ENCODE measurements at places on chromosomes 5 and 9.

- no peak for DNase-seq
These were observed 200.9 kb upstream of the RIOK2 start for GRCh38 chr5:97383996-97384395.

GRCh38 chr5:42366051-42366450 lies 57.2 kb upstream of the GHR start:
- no peak for DNase-seq

- no peak for DNase-seq
These were observed 53.7 kb upstream of the CTNNA1 start for GRCh38 chr5:138699482-138699881.

DNA sequence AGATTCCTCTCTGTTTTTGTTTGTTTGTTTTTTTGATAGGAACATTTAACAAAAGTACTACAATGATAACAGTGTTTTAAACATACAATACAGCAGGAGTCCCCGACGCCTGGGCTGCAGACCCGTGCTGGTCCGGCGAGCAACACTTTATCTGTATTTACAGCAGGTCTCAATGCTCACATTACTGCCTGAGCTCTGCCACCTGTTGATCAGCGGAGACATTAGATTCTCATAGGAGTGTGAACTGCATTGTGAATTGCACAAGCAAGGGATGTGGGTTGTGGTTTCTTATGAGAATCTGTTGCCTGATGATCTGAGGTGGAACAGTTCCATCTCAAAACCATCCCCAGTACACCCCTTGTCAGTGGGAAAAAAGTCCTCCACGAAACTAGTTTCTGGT lies 1068.5 kb upstream of the CDH10 start:
- no peak for DNase-seq

DNA sequence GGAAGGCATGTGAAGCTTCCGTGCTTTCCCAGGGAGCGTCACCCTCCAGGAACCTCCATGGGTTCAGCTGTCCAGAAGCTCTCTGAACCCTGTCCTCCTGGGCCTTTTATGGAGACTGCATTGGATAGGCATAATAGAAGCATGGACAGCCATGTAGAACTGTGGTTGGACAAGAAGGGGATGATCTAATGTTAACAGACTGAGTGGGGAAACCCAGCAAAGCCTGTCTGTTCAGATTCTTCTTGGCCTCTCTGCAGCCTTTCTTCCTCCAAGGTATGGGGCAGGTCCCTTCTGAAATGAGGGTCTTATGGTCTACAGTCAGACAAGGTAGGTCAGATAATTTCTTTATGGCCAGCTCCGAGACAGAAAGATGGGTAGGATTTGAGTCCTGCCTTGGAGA lies 59.1 kb upstream of the CTNNA1 start:
- DNase-seq = no peak

- no peak for DNase-seq
These were observed 101.4 kb downstream of the PRKACG start for GRCh38 chr9:68912561-68912960.

DNA sequence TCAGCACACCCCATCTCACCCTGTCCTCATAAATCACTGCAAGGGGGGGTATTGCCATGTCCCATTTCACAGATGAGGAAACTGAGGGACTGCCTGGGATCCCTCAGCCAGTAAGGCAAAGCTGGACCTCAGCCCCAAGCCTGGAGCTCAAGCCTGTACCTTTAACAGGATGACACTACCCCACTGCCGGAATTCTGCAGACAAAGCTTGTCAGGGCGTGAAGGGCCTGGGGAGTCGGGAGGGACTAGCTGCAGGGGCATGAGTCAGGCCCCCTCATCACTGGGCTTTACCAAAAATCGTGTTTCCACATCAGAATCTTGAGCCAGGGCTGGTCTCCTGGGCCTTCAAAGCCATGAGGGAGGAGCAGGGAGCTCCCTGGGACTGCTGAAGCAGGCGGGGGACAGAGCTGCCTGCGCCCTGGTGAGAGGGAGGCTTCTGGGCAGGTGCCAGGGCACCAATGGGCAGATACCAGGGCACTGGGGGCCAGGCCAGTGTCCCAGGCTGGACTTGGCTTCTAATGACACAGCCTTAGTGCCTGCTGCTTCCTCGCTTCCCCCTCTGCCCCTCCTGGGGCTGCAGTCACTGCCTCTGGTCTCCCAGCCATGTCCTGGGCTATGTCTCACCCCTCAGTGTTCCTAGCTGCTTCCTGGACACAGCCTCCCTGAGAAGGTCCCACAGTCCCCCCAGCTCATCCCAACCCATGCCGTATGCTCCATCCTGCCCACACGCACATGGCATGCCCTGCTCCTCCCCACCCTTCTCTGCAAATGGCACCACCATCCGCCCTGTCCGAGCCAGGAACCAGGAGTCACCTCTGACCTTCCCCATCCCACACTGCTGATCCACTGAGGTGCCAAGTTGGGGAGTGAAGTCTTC lies 80.7 kb downstream of the LMX1B start:
- no peak for DNase-seq

GRCh38 chr5:135126688-135127438 lies 92.8 kb upstream of the PITX1 start:
- no peak for DNase-seq

- no peak for DNase-seq
These were observed 81.6 kb upstream of the BOD1 start for GRCh38 chr5:173697931-173698579.

DNA sequence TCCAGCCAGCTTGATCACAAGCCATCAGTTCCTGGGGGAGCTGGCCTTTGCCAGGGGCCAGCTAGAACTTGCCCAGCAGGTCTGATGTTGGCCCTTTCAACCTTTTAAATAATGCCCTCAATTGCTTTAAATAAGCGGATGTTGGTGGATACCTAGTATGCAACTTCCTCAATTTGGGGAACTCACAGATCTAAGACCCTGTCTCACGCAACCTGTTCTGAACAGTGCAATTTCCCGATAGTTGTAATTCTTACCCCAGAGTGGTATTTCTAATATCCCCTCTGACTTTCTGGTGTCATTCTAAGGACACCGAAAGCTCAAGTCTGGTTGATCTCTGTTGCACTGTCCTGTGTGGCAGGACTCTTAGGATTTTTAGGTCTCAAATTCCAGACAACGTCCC lies 23.1 kb downstream of the GALNT12 start:
- DNase-seq = no peak

- DNase-seq = no peak
These were observed 467.8 kb downstream of the TMEM232 start for GRCh38 chr5:110258460-110259216.

DNA sequence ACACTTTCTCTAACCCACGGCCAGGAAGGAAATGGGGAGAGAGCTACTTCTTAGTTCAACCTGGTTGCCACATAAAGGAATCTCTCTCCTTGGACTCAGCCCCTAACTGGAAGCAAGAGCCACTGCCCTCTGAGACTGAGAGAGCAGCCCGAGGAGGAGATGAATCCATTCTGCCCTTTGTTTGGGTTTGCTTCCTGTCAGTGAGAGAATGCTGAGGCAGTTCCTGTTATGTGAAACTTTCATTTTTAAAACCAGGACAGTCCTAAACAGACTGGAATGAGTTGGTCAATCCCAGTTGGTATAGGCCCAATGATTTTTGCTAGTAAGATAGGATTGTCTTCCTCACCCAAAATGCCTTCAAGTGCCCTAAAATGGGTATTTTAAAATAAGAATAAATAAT lies 205.1 kb downstream of the NTRK2 start:
- DNase-seq = no peak

GRCh38 chr9:129981180-129981907 lies 61.6 kb downstream of the FNBP1 start:
- DNase-seq = no peak

DNA sequence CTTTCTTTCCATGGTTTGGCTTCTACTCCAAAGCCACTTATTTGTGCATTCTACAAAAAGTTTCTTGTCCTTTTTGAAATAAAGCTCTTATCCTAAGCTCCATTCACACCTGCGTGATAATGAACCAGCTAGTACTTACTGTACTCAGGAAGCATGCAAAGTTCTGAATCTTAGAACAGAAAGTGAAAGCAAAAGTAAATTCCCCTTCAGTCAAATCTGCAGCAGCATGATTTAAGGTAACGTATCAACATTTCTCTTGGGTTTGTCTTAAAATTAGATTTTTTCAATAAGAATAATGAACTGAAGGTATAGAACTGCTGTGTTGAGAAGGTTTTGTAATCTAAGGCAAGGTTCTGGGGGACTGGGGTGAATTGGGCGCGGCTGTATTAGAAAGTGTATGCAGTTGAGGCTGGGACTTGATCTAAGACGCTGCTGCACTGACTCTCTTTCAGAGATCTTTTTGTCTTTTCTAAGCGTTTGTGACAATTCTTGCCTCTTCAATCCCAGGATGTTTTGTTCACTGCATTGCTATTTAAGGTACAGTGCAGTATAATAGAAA lies at the start of gene ERAP2:
TSS of gene ERAP2 (plus strand) at position 209 of the 559 bp plus-strand sequence. CDS start 3,186 bp downstream, outside the sequence.
- no peak for DNase-seq

GRCh38 chr5:176820937-176821336 lies 10.6 kb downstream of the UNC5A start:
- DNase-seq = no peak

- no peak for DNase-seq
These were observed 453.5 kb downstream of the RAB3C start for GRCh38 chr5:59036274-59036961.

GRCh38 chr5:141825241-141825671 lies 53.0 kb downstream of the PCDH1 start:
- no peak for DNase-seq

DNA sequence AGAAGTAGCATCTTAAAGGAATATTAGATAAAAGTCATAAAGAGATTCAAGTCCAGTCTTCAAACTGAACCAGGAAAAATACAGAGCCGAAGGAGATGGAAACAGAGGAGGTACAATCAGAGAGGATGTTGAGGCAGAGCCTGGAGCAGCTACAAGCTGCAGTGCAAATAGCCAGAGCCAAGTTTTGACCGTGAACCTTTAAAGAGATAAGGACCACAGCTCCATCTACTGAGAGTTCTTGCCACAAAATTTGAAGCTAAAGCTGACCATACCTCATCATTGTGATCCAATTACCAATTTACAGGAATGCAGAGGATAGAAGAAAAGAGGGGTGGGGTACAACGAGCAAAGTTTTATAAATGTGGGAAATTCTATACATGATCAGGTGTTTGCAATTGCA lies 10.4 kb upstream of the DEPDC1B start:
- no peak for DNase-seq

- DNase-seq = no peak
These were observed 74.7 kb downstream of the WWC1 start for GRCh38 chr5:168366116-168366515.

- DNase-seq = no peak
These were observed 39.3 kb downstream of the NR2F1 start for GRCh38 chr5:93622240-93622885.

- no peak for DNase-seq
These were observed 1003.6 kb downstream of the CDH9 start for GRCh38 chr5:26034813-26035212.

DNA sequence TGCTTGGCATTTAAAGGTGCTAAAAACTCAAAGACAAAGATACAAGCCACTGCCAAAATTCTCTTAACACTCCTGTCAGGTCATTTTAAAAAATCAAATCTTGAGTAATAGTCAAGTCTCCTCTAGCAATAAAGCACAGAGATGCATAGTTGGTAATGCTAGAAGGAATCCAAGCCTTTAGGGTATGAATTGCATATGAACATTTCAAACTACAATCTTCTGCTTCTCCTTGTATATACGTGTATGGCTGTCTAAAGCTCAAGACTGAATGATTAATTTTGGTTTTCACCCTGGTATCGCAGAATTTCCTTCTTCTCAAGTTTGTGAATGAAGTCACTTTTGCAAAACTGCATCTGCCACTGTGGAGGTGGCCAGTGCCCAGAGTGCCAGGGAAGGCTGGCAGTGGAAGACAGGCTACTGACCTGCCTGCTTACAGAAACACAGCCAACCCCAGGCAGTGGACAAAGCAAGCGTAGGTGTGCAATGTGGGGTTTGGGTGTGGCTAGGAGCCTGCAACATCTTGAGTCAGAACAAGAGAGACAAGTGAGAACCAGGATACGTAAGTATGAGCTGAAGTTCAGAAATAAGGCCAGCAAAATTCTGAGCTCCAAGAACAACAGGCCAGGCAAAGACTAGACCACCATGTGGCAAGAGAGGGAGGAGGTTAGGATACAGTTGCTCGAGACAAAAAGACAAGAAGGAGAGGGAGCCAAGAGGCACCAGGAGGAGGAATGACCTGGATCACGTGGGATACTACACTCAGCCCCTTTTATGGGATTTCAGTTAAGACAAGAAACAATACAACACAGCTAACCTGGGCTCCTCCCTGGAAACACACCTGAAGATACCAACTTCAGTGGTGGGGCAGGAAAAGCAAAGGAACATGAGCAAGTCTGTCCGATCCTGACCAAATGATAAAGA lies 22.6 kb downstream of the MYO10 start:
- DNase-seq = no peak

- DNase-seq = no peak
These were observed 19.2 kb downstream of the PPP2CA start for GRCh38 chr5:134206627-134207160.

DNA sequence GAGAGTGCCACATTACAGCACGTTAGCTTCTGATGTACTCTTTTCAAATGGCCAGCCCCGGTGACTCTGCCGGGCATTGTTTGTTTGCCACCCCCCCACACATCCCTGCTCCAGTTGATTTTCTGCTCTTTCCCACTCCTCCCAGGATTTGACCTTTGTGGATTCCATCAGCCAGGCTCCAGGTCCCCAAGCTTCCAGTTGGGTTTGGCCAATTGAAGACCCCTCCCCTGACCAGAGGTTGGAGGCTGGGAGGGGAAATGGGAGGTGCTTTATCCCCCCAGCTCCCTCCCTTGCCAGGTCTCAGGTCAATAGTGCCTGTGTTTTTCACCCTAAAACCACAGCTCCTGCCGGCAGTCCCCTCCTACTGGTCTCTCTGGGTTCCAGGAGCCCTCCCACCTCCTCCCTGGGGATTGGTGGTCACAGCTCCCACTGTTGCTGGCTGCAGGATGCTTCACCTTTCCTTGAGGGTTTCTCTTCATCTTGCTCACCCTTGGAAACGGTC lies 34.9 kb downstream of the IRF1 start:
- DNase-seq = no peak

DNA sequence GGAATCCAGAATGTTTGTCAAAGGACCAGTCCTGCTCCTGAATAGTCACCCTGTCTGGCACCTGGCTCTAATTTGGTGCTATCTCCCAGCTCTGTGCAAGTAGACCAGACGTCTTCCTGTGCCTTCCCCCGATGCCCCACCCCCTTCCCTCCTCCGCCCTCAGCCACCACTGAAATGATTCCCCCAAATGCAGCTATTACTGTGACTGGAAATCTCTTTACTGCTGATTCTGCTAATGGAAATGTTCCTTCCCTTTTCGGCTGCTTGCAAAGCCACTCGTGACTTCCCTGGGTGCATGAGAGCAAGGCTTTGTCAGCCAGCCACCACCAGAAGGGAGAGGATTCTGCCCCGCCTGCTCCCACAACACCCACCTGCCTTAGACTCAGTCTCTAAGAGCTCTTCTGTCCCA lies 11.4 kb downstream of the ASTN2 start:
- DNase-seq = no peak

GRCh38 chr5:83388608-83389007 lies 82.9 kb upstream of the VCAN start:
- DNase-seq = no peak
